ENCODE measurements at places on chromosomes 1 and 21.

DNA sequence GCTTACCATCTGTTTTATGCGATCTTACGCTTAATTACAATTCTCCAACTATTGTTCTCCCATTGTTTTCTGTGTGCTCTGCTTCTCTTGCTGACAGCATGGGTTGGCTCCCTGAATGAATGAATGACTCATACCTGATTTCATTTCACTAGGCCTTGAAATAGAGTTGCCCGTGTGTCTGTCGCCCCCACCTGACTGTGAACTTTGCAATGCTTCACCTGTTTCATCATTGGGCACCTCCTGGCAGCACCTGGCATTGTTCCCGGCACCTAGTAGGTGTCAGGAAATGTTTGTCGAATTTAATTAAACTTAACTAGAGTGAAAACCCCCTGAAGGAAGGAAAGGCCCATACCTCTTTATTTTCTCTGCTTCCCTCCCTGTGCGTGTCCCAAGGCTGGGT, 120.5 kb upstream of the KLHDC7A start:
- no peak for DNase-seq

GRCh38 chr1:25451908-25452307, 21.2 kb downstream of the MACO1 start:
- no peak for DNase-seq

- DNase-seq: peak; percentile 86
These were observed at the start of gene TUFT1 for GRCh38 chr1:151540021-151540981. Gene TUFT1 (plus strand): TSS chr1:151540309. CDS start chr1:151540367, 58 bp downstream.

- no peak for DNase-seq
These were observed 64.6 kb upstream of the PPIH start for GRCh38 chr1:42593486-42594100.

GRCh38 chr1:119188926-119189325, 48.5 kb upstream of the WARS2 start:
- no peak for DNase-seq

GRCh38 chr1:201399352-201400126, 415 bp upstream of the LAD1 start:
- no peak for DNase-seq

DNA sequence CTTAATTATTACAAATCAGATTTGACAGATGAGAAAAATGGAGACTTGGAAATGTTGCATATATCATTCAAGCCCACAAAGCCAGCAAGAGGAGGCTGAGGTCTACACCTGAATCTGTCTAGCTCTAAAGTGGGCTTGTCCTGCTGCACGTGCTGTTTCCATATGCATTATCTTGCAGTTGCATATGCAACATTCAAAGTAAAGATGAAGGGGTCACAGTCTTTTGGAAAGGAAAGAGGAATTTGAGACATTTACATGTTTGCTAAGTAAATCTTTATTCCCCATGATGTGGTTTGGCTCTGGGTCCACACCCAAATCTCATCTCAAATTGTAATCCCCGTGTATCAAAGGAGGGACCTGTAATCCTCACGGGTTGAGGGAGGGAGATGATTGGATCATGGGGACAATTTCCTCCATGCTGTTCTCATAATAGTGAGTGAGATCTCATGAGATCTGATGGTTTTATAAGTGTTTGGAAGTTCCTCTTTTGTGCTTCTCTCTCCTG, 98.3 kb downstream of the BACH1 start:
- DNase-seq: no peak

DNA sequence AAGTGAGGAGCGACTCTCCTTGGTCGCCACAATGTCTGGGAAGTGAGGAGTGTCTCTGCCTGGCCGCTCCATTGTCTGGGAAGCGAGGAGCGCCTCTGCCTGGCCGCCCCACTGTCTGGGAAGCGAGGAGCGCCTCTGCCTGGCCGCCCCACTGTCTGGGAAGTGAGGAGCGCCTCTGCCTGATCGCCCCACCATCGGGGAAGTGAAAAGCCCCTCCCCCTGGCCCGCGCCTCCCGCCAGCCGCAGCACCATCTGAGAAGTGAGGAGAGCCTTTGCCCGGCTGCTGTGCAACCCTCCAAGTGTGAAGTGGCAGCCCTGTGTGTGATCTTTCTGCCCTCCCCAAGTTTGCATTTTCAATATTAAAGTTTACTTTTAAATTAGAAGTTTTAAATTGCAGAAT, 95.0 kb upstream of the PPP2R5A start:
- no peak for DNase-seq

DNA sequence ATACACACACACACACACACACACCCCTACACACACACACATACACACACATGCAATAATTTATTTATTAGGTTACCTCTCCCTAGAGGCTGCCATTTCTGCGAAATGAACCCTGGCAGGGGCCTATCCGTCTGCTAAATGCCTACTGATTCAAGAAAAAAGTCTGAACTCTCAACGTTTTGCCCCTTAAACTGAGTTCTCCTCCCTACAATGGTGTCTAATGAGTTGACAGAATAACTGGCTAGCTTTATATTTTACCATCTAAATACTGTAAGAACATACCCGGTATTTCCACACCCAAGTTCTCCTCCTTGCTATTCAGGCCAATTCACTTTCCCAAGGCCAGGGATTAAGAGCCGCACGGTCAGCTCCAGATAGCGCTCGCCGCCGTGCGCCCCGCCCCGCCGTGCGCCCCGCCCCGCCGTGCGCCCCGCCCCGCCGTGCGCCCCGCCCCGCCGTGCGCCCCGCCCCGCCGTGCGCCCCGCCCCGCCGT, 339 bp upstream of the RNPC3 start:
- no peak for DNase-seq

DNA sequence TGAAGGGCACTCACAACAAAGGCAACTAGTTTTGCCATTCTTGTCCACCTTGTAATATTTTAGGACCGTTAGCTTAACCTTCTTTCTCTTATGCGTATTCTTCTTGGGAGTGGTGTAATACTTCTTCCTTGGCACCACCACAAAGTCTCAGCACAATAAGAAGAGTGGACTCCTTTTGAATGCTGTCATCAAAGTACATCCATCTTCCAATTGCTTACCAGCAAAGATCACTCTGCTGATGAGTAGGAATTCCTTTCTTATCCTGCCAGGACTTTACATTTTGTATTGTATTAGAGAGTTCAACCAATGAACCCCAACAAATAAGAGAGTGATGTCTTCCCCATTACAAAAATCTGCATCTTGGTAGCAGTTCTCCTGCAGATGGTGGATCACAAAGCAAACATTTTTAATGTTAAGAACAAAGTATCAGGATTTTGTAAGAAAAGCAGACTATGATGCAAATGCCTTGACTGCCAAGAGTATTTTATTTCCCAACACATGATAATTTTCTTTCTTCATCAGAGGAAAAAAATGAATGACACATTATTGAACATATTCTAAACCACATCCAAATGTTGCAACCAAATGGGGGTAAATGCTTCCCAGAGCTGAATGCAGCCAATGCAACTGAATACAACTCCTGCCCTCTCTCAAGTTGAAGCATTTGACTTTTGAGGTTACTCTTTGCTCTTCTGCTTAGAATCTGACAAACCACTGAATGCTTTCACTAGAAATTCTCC, 5.1 kb upstream of the ARNT start:
- no peak for DNase-seq

- no peak for DNase-seq
These were observed 72.7 kb downstream of the FBXO2 start for GRCh38 chr1:11581445-11581991.

DNA sequence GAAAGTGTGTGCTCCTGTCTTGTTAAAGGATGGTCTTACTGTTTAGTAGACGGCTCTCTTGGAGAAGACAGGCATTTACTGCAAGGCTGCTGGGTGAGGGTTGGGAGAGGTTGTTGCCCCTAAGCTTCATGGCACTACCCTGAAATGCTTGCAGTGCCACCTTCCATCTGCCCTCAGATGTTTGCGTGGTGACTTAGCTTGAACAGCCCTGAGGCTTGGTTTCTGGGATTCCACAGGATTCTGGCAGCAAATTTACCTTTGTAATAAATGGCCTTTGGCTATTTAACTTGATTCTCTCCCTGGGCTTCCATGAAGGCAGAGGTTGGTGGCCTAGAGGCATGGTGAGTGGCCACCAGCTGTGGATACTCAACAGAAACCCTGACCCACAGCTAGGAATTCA, 11.6 kb downstream of the MTARC1 start:
- DNase-seq: no peak

GRCh38 chr1:42258218-42258617, 76.8 kb downstream of the FOXJ3 start:
- DNase-seq: no peak

- no peak for DNase-seq
These were observed 16.1 kb downstream of the EIF2B3 start for GRCh38 chr1:44970317-44970716.

DNA sequence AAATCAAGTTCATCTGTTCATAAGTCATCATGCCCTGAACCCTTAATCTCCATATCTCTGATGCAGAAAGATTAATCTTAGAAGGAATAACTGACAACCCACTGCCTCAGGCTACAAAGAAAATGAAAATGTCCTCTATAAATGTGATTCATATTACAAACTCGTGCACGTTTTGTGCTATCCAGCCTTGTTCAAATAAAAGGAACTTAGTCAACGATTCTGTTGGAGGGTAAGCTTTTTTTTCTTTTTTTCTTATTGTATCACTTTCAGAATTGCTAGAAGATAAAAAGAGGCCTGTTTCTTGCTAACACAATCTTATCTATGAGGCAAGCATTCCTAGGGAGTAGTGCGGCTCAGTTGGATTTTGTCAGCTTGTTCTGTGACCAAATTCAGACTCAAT, 228.4 kb downstream of the TM2D1 start:
- DNase-seq: no peak

DNA sequence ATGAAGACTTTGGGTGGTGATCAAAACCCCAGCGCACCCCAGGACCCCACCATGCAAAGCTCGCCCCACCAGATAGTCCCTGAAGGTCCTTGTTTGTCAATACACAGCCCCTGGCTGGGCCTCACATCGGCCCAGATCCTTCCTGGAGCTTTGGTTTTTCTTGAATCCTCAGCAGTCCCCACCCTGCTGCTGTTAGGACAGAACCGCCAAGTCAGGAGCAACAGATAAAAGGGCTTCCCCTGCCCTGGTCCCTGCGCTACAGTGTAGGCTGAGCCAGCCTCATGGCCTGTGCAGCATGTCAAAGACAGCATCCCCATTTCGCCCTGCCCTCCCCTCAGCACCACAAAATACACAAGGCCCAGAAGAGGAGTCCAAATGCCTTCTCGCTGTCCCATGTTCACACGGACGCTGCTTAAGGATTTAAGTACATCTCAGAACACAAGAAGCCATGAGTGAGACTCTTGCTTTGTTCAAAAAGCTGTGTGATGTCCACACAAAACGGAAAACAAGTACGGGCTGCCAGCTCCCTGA, 65.7 kb downstream of the PSMG1 start:
- DNase-seq: no peak

- DNase-seq: peak; percentile 58
These were observed at the start of gene ZDHHC18 for GRCh38 chr1:26826261-26827105. Gene ZDHHC18 (plus strand): TSS chr1:26826688. CDS start chr1:26826805, 117 bp downstream.

DNA sequence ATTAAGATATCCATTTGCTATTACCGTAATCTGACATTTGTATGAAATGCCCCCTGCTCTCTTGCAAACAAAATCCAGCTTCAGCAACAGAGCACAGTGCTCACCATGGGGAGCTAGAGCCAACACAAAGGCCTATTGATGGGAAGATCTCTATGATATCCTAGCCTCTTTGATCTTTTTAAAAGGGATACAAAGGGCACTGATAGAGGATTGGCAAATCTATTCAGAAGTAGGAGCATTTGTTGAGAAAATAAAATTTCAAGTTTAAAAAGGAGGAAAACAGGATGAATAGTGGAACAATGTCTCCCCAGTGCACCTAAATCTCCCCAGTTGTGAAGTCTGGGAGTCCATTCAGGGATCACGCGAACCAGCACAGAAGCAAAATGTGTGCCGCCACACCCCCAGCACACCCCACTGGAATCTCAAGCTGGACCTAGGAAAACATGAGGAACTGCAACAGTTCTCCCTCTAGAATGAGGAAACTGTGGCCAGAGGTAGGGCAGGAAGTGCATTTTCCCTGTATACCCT, 32.2 kb downstream of the MRAP start:
- DNase-seq: no peak

DNA sequence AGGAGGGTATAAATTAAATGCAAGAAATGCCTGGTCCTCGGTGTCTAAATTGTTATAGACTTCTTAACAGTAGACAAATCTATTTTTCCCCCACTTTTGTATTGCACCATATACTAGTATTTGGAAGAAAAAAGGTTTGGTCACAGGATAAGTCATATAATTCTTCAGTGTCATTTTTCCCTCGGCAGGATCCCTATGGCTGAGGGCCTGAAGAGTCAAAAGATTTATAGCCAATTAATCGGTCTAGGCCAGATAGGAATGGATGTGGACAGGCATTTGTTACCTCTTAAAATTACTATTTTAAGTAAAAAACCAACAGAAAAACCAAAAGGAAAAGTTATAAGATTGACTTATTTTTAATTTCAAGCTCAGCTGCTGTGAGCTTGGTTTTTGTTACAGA, 45.6 kb downstream of the CRP start:
- no peak for DNase-seq

- DNase-seq: no peak
These were observed 9.5 kb upstream of the SLC2A5 start for GRCh38 chr1:9078752-9079500.

- no peak for DNase-seq
These were observed 2.0 kb downstream of the RGS8 start for GRCh38 chr1:182682406-182682805.

- no peak for DNase-seq
These were observed 22.6 kb downstream of the MTF1 start for GRCh38 chr1:37836788-37837187.

GRCh38 chr21:44657635-44658540, at the start of gene KRTAP12-3:
Gene KRTAP12-3 (plus strand): TSS chr21:44657932. CDS start chr21:44657980, 48 bp downstream.
- no peak for DNase-seq

DNA sequence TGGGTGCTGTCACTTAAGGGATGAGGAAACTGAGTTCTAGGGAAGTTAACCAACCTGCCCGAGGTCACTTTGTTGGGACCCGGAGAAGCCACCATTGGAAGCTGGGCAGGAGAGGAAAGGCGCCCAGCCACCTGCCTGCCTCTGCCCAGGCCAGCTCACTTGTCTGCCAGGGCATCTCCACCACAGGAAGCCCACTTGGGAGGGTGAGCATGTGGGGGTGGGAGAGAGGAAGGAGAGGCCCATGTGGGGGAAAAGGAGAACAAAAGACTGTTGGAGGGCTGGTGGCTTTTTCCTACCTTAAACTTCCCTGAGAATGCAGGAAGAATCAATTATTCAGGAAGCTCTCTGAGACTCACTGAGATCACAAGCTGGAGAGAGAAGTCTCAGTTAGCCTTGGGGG, 43.8 kb upstream of the SELENON start:
- DNase-seq: no peak

GRCh38 chr1:174266991-174267612, 107.8 kb downstream of the RABGAP1L start:
- DNase-seq: no peak

Data from stimulated activated CD4-positive, alpha-beta T cell treated with anti-CD3 and anti-CD28 coated beads, Interleukin-15, amount 100 ng/mL, for 1 hour (primary cell).